ELR (cell line): ENCODE measurements at places on chromosomes 2 and 18.

DNA sequence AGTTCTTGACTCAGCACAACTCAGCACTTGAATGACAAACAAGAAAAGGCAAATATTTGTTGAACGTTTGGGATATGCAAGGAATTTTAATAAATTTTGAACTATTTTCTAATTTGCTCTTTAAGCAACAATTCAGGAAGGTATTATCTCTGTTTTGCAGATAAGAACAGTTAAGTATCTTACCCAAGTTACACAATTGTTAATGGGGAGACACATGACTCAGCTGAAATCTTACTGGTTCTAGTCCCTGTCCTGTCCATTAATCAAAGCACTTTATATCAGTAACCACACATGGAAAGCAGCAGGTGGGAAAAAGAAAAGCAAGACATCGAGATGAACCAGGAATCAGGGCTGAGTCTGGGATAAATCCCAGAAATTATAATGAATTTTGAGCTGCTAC lies 493.9 kb upstream of the PIK3C3 start:
- no peak for DNase-seq

GRCh38 chr2:133508546-133509165 lies 59.6 kb downstream of the NCKAP5 start:
- DNase-seq = no peak

DNA sequence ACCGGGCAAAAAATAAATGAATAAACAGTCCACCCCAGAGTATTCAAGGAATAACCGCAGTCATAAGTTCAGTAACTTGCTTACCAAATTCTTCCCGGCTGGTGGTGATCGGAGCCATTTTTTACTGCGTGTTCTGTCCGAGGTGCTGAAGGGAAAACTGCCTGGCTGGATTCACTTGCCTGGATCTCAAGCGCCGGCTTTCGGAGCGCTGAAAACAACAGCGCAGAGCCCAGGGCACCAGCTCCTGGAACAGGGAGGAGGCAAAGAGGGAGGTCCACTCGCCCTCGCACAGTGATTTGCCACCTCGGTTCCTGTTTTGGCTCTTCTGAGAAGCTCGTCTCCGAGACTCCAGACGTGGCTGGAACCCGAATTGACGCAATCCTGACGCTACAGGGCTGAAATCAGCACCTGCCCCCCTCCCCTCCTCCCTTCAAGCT lies at the start of gene SYT4:
SYT4 (minus strand) TSS at position 327 of the 437 bp plus-strand sequence; CDS start at position 118, 209 bp downstream.
- no peak for DNase-seq

DNA sequence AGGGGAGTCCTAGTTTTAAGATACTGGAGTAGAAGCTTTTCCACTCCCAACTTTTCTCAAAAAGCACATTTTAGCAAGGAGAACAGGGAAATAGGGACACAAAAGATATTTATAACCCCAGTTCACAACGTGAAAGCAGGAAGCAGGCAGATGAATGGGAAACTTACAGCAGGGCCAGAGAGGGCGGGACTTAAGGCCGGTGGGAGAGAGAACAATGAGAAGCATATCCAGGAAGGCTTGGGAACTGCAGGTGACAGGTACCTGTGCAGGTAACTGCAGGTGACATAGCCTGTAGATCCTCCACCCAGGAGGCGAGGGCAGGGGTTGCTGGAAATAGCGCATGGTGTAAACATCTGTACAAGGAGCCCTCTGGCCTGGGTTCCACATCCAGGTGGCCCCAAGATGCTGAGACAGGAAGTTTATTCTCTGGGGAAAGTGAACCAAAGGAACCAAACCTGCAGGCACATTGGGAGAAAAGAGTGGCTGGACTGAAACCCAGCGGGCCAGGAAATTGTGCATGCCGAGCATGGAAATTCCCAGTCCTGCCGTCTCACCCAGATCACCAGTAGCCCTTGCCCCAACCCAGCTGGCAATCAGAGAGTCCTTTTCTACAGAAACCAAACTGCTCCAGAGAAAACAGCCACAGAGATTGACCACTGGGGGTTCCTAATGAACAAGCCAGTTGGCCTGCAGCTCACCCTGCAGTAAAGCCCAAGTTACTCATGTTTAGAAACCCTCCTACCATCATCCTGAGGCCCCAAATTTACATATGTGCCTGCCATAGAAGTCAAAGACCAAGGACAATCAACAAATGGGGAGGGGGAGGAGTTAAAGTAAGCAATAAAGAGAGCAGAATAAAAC lies 24.3 kb upstream of the COL6A3 start:
- DNase-seq = peak; percentile 54

DNA sequence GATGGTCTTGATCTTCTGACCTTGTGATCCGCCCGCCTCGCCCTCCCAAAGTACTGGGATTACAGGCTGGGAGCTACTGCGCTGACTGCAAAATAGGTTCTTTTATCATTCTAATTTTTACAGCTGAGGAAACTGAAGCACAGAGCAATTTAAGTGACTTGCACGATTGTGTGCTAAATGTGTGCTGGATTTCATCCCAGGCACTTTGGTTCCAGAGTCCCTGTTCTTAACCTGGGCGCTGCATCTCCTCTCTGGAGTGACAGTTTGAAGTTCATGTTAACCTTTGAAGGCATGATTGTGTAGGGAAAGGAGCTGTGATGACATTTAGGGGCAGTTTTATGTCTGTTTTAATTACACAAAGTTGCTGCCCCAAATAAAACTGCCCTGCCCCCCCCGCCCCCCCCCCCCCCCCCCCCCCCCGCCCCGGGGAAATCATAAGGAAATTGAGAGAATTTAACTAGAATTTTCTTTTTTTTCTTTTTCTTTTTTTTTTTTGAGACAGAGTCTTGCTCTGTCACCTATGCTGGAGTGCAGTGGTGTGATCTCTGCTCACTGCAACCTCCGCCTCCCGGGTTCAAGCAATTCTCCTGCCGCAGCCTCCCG lies 5.6 kb downstream of the ACSL3 start:
- DNase-seq = no peak

GRCh38 chr2:158297606-158298005 lies 158.9 kb downstream of the CCDC148 start:
- peak; percentile 43 for DNase-seq

GRCh38 chr2:15127876-15128275 lies 433.3 kb downstream of the NBAS start:
- DNase-seq = no peak

GRCh38 chr2:144524118-144525009 lies 4.4 kb upstream of the ZEB2 start:
- DNase-seq = peak; percentile 46

- DNase-seq = no peak
These were observed 187.7 kb downstream of the MYO3B start for GRCh38 chr2:170365686-170366085.

GRCh38 chr2:38187541-38188011 lies 111.6 kb upstream of the CYP1B1 start:
- DNase-seq = peak; percentile 51

- no peak for DNase-seq
These were observed 7.4 kb downstream of the HS6ST1 start for GRCh38 chr2:128311216-128311754.

DNA sequence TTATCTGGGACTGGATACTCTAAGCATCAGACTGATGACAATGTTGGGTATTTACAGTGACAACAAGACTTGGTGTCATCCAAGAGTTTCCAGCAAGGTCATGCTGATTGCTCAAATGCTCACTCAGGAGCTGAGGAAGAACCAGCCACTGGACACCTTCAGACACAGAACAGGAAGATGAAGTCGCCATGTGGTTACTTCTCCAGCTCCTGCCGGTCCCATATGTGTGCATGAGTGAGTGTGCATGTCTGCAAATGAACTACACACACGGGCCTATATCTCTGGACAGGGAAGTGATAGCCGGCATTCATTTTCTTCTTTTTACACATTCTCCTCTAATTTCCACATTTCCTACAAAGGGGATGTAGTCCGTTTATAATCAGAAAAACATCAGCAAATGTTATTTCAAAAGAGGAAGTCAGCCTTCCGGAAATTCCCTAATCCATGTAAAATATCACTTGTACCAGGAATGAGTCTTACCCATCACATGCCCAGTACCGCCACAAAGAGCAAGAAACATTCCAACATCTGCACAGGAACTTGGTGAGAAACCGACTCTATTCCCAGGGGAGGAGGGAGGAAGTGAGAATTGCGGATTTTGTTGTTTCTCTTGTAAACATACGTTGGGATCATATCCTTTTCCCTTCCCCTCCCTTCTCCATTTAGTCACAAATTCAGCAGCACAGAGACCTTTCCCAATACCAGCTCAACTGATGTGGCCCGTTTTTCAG lies 10.8 kb downstream of the RFX8 start:
- DNase-seq = peak; percentile 96

GRCh38 chr2:176979981-176980710 lies 232.4 kb upstream of the HNRNPA3 start:
- no peak for DNase-seq

DNA sequence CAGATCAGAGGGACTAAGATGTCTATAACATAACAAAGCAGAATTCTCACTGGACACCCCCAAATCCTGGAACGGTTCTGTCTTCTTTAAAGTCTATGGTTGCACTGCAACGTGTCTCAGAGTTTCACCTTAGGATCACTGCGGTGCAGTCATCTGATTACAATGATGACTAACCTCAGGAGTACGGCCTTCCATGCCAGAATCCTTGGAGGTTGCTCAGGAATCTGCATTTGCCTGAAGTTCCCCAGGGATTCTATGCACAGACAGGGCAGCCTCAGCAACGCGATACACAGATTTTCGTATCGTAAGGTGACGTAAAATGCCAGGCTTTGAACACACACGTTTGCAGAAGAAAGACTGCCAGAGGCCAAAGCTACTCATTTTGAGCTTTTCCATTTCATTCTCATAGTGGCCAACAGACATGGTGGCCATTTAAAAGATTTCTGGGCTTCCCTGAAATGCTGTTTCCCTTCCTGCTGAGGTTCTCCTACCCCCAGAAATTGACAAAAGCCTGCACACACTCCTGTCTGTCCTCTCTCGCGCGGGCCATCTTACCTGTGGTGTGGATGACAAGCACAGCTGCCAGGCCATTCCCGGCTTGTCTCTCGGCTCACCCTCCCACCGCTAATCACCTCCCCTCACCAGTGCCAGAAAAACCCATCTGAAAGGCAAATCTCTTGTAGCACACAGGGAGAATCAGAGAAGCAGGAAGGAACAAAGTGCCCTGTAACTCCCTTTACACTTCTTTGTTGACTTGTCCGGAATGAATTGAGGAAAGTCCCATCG lies 148.8 kb downstream of the ACKR3 start:
- no peak for DNase-seq
